ENCODE measurements at places on chromosomes 5 and 9. TPM values are rescaled to one million over a fixed set of nuclear protein-coding genes. Genes with fewer than 3 reads are reported as not detected.

BOD1 gene
- polyA plus RNA-seq, result 72.1 TPM

DNA sequence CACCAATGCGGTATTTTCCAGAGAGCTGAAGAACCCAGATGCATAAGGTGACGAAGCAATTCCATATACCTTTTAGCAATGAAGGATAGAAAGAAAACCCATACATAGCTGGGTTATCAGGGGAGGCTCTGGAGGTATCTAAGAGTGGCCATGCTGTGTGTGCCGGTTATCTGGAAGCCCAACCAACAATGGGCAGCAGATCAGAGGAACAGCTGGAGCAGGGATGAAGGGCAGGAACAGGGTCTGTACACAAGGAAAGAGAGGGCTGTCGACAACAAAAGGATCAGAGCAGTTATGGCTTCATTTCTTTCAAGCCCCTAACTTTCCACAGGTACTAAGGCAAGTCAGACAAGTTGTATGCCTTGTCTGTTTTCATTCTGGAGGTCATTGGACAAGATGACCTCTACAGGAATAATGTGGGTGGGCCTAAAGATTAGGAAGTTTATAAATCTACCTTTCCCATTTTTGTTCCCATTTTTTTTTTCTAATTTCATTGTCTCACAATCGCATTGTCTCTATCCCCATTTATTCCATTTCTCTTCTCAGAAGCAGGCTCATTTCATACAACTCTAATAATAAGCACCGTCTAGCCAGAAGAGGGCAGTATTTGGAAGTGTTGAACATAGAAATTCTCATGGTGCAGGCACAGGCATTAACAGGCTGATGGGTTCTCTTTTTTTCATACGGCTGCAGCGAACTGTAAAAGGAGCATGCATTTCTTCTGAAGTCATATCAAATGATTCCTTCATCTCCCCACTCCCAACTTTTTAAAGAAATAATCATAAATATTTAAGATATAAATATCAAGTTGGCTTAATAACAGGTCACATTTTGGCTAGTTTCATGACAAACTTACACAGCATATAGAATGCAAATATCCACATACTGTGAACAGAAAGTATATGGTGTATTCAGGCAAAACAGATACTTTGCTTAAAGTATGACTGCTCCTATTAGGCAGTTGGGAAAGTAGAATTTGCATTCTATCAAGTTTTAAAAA, 63.5 kb downstream of the ZNF474 start:
- DNase-seq, result no peak

ZNF883 gene
- 4.1 TPM for polyA plus RNA-seq

DNAJC21 gene
- polyA plus RNA-seq, result 50.9 TPM

DNA sequence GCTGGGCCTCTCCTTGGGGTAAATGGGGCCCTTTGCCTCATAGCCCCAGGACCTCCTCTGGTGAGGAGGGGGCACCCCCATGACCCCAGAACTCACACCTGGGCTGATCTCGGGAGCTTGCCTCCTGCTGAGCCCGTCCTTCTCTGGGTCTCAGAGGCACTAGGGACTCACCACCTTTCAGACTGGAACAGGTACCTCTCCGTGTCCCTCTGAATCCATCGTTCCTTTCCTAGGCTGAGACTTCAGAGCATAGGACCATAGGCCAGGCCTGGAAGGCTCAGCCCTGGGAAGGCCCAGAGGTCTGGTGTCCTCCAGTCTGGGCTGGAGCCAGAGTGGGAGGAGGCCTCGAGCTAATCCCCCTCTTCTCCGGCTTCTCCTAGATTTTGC, 97.9 kb downstream of the CACNA1B start:
- no peak for DNase-seq

DNA sequence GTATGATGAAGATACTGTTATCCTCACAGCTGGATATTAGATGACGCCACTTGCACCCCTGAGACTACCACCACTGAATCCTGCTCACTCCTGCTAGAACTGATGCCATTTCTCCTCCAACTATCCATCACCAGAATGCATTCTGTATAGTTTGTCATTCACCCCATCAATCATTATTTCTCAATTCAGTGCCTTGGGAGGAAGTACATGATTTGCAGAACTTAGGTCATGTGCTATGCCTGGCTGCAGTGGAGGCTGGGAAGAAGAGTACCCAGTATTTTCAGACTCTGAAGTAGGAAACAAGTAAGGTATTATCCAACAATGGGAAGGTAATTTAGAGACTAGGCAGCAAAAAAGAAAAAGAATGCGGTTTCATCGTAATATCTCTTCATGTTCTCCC, 26.2 kb upstream of the HSD17B4 start:
- DNase-seq, result no peak

DNA sequence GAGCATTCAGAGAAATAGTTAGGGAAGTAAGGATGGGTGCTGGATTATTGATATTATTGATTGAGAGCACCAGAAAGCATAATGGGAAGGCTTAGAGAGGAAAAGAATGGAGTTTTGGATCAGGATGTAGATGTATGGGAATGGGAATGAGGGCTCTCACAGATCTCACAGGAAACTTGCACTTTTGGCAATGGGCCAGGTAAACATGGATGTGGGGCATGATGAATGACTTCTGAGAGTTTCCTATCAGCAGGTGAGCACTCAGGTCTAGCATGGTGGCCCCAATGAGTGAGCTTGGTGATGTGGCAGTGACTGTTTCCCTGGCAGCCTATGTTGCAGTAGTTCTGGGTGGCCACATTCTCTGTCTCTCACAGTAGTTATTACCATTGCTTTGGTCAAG, 283.8 kb downstream of the FBXL7 start:
- no peak for DNase-seq

MEIKIN gene
- not detected for polyA plus RNA-seq

IL3 gene
- polyA plus RNA-seq, result not detected

CRB2 gene
- polyA plus RNA-seq, result 0.10 TPM

- no peak for DNase-seq
Measured at GRCh38 chr9:8660383-8660782, 860.8 kb upstream of the DMAC1 start.

DNA sequence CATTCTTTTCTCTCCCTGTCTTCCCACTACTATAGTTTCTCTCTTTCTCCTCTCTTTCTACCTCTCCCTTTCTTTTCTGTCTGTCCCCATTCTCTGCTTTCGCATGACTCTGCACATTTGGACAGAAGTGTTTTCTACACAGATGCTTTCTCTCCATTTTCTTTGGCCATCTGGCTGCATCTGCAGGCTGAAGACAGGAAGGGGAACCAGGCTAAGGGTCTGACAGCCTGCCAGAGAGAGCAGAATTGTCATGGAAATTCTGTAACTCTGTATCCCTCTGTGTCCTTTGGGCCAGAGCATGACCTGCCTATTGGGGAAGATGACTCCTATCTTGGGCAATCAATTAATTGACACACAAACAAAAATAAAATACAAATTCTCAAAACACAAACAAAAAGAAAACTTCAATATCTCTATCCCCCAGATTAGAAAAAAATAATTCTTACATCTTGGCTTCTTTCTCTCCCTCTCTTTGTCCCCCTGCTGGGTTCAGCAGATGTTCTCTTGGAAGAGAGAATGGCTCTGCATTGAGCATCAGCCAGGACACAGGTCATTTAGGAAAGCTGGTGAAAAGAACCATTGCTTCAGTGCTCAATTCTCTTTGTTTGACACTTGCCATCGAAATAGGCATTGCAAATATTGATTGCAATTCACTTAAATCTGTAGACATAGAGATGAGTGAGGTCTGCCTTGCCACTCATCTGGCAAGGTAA, 415.9 kb upstream of the KLF4 start:
- DNase-seq, result no peak

GRCh38 chr5:20536341-20536740, 548.3 kb upstream of the CDH18 start:
- DNase-seq, result no peak

FAM153A gene
- polyA plus RNA-seq, result 0.30 TPM

TMEM252 gene
- polyA plus RNA-seq, result 1.0 TPM

DNA sequence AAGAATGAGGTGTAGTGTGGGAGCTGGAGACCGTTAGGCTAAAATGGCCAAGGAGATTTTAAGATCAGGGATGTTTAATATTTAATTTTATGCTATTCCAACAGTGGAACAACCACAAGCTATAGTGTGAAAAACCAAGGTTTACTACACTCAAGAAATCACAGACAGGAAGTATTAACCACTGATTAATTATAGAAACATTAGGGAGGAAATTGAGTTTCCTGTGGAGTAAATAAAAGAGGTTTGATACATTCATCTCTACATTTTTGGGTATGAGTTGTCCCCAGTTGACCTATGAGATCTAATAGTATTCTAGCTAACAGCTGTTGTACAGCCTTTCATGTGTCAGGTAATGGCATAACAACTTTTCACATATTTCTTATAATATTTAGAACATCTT, 103.7 kb upstream of the MPDZ start:
- no peak for DNase-seq

DNA sequence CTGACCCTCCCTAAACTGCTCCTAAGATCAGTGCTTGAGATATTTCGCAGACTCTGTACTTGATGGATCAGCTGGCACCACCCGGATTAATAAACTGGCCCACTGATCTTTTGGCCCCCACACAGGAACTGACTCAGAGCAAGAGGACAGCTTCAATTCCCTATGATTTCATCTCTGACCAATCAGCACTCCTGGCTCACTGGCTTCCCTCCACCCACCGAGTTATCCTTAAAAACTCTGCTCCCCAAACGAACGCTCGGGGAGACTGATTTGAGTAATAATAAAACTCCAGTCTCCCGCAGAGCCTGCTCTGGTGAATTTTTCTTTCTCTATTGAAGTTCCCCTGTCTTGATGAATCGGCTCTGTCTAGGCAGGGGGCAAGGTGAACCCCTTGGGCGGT, 36.5 kb upstream of the CD180 start:
- no peak for DNase-seq

Data from forelimb muscle (tissue), 1 donor.